ENCODE measurements at places on chromosomes 5 and 9. TPM values are rescaled to one million over a fixed set of nuclear protein-coding genes. Genes with fewer than 3 reads are reported as not detected.
A peak's percentile ranks its signal among the peaks of the same experiment; 100 is the strongest.

TRIM36 gene
- 0.36 TPM for total RNA-seq

- H3K4me1 ChIP-seq: peaks cover 39% of the 10 kb centered on the region
- DNase-seq: peak; percentile 94
- H3K27ac ChIP-seq: peak overlapping the region; percentile 91
- no peak overlapping the region for H3K4me3 ChIP-seq
Measured at GRCh38 chr5:149452665-149453617, 73.8 kb upstream of the IL17B start.

DNA sequence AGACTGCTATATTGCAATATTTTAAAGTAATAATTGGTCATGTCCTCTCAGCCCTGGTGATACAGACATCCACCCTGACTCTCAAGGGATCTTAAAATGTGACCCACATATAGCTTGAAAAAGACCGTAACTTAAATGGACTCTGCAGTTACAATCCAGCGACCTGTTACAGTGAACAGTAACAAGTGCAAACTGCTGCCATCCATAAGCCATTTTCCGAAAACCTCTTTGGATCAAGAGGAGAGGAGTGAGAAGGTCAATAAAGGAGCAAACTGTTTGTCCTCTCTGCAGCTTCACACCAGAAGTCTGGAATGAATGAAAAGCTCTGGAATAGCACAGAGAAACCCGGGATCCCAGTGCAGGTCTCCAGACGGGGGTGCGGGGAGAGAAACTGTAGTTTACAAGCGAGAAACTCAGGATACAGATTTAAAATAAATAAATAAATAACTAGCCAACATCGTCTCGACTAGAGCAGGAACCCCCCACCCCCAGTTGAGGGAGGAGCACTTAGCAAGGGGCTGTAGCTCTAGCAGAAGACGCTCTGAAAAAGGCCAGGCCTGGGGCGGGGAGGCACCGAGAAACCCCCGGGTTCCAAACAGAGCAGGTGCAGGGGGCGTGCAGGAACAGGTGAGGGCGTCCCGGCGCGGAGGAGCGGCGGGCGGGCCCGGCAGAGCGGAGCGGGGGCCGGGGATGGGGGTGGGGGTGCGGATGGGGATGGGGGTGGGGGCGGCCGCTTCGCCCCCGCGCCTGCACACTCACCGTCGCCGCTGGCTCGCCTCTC is 572 bp downstream of the ZDHHC21 start:
- H3K27ac ChIP-seq: no peak overlapping the region
- peaks cover 19% of the 10 kb centered on the region for H3K4me1 ChIP-seq
- peaks cover 10% of the 10 kb centered on the region for H3K27me3 ChIP-seq
- peak; percentile 65 for DNase-seq
- H3K4me3 ChIP-seq: peak overlapping the region; percentile 78

- DNase-seq: no peak
- no peaks in the 10 kb centered on the region for H3K27me3 ChIP-seq
- H3K27ac ChIP-seq: no peak overlapping the region
- H3K4me3 ChIP-seq: no peak overlapping the region
Measured at GRCh38 chr5:174195517-174195916, 150.0 kb downstream of the NSG2 start.

DNA sequence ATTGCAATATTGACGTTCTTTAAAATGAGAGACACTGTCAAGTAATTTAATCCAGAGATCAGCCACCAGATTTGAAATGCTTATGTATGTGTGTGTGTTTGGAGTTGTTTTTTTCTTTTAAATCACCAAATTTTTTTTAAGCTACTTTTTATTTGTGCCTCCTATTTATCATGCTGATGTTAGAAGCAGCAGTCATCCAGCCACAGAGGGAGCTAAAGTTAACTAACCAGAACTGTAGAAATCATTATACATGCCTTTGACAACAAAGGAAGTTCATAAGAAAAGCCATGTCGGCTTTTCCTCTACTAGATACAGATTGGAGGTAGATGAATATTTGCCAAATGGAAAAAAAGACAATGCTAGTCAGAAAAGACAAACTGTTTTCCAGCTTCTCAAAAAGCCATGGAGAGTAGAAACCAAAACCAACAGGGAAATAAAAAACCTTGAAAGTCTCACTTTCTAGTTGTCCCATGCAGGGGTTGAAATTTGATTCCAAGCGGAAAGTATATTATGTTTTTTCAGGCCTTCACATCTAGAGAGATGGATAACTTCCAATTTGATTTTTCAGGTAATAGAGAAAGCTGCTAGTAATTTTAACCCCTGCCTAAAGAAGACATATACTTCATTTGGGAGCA is 4.5 kb downstream of the PURA start:
- H3K27me3 ChIP-seq: no peaks in the 10 kb centered on the region
- DNase-seq: peak; percentile 39
- H3K36me3 ChIP-seq: no peaks in the 10 kb centered on the region
- no peak overlapping the region for H3K4me3 ChIP-seq
- peaks cover 17% of the 10 kb centered on the region for H3K4me1 ChIP-seq

DNA sequence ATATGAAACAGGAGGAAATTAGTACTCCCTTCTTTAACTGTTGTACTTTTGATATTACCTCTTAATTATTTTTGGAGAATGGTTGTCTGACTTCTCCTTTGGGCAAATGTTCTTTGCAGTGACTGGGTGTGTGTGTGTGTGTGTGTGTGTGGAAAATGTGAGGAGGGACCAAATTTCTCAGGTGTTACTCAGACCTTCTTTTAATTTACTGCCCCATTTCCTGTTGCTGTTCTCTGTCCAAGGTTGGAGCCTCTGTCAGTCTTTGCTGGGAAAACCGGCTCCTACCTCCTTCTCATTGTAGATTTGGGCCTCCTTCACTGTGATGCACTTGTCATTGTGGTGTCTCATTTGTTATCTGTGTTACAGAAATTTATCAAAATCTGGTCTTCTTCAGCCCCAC is 68.4 kb downstream of the PBX3 start:
- H3K27ac ChIP-seq: no peak overlapping the region
- peaks cover 9% of the 10 kb centered on the region for H3K4me1 ChIP-seq
- no peaks in the 10 kb centered on the region for H3K36me3 ChIP-seq
- DNase-seq: no peak

GRCh38 chr5:74240783-74241750 is 399.5 kb downstream of the ENC1 start:
- peaks cover 12% of the 10 kb centered on the region for H3K4me1 ChIP-seq
- DNase-seq: no peak

GRCh38 chr5:89878140-89879132 is 531.1 kb downstream of the CETN3 start:
- peak; percentile 17 for DNase-seq
- no peaks in the 10 kb centered on the region for H3K36me3 ChIP-seq
- H3K4me3 ChIP-seq: no peak overlapping the region
- H3K4me1 ChIP-seq: peaks cover 13% of the 10 kb centered on the region

- DNase-seq: peak; percentile 95
- no peak overlapping the region for H3K27ac ChIP-seq
- H3K4me1 ChIP-seq: no peaks in the 10 kb centered on the region
- H3K36me3 ChIP-seq: no peaks in the 10 kb centered on the region
- H3K4me3 ChIP-seq: no peak overlapping the region
- H3K27me3 ChIP-seq: peaks cover 21% of the 10 kb centered on the region
Measured at GRCh38 chr5:180126716-180127681, 55.4 kb upstream of the RNF130 start.

- peak overlapping the region; percentile 79 for H3K27ac ChIP-seq
- no peak for DNase-seq
- no peak overlapping the region for H3K4me3 ChIP-seq
- peaks cover 13% of the 10 kb centered on the region for H3K36me3 ChIP-seq
- H3K4me1 ChIP-seq: peaks cover 19% of the 10 kb centered on the region
Measured at GRCh38 chr5:172973931-172974330, 9.6 kb upstream of the ATP6V0E1 start.

- H3K4me1 ChIP-seq: no peaks in the 10 kb centered on the region
- no peak overlapping the region for H3K4me3 ChIP-seq
- H3K27ac ChIP-seq: no peak overlapping the region
- DNase-seq: no peak
Measured at GRCh38 chr5:2847608-2848007, 96.1 kb upstream of the IRX2 start.

- no peak overlapping the region for H3K27ac ChIP-seq
- H3K4me1 ChIP-seq: no peaks in the 10 kb centered on the region
- no peaks in the 10 kb centered on the region for H3K36me3 ChIP-seq
- H3K27me3 ChIP-seq: no peaks in the 10 kb centered on the region
- no peak for DNase-seq
Measured at GRCh38 chr5:3191585-3191984, 404.0 kb upstream of the IRX1 start.

All from osteoblast (primary cell).